AG20443 (cell line): ENCODE measurements at places on chromosomes 4 and X.

GRCh38 chr4:155603360-155603891, 63.2 kb upstream of the GUCY1A1 start:
- DNase-seq, result no peak

GRCh38 chr4:118221227-118221800, 131.5 kb downstream of the PRSS12 start:
- no peak for DNase-seq

GRCh38 chr4:100848841-100849240, 331.0 kb upstream of the EMCN start:
- no peak for DNase-seq

DNA sequence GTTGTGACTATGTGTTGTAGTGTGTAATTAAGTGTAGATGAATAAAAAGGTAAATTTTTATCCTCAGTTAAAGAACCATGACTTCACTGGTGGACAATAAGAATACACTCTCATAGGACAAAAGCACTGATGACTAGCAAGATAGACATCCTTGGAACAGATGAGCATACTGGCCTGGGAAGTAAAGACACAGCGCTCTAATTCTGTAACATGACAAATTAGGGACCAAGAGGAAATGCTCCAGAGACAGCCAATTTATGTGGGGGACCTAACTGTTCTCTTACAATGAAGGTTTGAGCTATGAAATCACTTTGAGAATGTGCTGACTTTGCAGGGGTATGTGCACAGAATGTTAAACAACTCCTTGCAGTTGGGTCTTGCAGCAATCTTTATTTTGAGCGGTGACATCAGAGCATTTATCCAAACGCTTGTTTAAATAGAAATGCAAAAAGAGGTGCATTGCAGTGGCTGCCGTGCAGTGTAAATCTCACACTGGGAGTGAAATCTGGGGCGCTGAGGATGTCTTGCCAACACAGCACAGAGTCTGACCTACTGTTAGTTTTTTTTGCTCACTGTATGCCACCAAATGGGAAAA, 109.3 kb downstream of the MAGEC2 start:
- DNase-seq, result no peak

- no peak for DNase-seq
These were observed 880.6 kb upstream of the FRG1 start for GRCh38 chr4:189060104-189060503.

DNA sequence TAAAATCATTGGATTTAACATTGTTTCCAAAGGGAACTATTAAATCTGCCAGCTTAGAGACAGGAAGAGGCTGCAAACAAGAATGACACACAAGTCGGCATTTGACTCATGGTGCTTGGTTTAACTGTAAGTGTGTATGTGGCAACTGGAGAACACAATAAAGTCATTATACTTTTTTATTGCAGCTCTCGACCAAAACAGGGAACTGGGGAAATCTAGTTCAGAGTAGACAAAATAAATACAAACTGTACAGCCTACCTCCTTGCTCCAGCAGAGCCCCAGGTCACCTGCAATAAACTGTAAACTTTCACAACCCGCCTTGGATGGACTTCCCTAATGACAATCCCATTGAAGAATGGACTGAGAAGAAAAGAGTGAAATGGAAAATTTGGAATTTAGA, 24.0 kb downstream of the NPY5R start:
- DNase-seq, result no peak

GRCh38 chr4:168569931-168570276, 73.1 kb downstream of the PALLD start:
- no peak for DNase-seq

- no peak for DNase-seq
These were observed 237.8 kb upstream of the ANXA3 start for GRCh38 chr4:78313754-78314120.

- DNase-seq, result no peak
These were observed 3.3 kb downstream of the ING2 start for GRCh38 chr4:183507925-183508696.

- DNase-seq, result no peak
These were observed 8.2 kb upstream of the TEX11 start for GRCh38 chrX:70916754-70917153.

DNA sequence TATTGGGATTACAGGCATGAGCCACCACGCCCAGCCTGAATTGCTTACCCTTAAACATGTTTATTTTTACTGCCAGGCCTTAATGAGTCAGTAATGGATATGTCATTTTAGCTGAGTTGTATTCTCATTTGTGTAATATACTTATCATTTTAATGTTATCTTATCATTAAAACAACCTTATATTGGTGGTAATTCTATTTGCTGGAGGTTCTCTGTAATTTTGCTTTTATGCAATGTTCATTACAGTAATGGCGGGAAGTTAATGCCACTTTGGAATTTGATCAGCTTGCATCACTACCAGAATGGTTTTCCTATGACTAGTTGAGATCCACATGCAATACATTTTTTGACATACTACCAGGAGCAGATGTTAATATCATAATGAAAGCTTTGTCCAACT, 6.3 kb upstream of the PGAM4 start:
- DNase-seq, result no peak
